ENCODE measurements at places on chromosomes 6 and 20.

GRCh38 chr20:41080866-41081265 is 52.2 kb downstream of the TOP1 start:
- peak; percentile 51 for DNase-seq

DNA sequence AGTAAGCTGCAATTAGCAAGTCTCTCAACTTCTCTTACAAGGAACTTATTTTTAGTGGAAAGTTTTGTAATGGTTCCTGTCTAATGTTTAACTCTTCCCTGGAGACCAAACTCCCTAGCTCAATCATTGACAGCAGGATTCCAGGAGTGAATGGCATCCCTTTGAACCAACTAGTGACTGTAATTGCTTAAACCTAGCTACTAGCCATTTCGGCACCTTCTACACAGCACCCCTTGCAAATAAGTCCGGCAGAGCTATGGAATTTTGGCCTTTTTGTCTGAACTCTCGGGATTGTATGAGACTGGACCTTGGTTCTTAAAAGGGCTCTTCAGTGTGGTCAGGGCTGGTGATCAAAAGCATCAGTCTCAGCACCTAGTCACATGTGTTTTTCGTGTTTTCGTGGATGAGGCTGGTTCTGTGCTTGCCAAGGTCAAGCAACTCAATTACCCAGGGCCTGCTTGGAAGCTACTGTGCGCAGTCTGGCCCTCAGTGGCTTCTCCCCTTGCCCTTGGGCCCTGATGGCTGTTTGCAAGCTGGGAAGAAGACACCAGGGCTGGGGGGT is 135.3 kb upstream of the NEDD9 start:
- DNase-seq, result no peak

- DNase-seq, result no peak
These were observed 18.3 kb downstream of the SERPINB9 start for GRCh38 chr6:2884804-2885203.

DNA sequence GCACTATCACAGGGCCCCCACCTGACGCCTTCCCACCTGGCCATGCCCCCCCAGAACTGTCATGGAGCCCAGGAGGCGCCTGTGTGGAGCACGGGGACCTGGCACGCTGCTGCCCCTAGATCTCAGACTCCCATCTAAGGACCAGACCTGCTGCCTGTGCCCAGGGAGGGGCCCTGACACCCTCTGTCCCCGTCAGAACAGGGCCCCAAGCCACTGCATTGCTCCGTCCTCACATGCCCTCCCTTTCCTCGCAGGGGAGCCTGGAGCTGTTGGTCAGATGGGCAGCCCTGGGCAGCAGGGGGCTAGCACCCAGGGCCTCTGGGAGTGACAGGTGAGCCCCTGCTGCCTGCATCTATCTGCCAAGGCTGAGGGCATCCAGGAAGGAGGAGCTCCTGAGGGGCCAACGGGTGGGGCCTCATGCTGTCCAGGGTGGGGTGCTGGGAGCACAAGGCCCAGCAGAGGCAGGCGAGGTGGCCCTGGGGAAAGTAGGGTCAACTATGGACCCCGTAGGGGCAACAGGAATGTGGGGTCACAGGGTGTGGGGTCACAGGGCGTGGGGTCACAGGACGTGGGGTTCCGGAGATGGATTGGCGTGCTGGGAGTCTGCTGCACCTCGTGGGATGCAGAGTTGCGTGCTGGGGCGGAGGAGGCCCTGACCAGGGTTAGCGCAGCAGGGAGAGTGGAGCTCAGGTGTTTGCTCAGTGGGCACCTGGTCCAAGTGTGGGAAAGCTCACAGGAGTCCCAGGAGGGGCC is 31.6 kb downstream of the CHRNA4 start:
- no peak for DNase-seq

Measured in fibroblast of the aortic adventitia (primary cell).